ENCODE measurements at places on chromosomes 11 and 22.

DNA sequence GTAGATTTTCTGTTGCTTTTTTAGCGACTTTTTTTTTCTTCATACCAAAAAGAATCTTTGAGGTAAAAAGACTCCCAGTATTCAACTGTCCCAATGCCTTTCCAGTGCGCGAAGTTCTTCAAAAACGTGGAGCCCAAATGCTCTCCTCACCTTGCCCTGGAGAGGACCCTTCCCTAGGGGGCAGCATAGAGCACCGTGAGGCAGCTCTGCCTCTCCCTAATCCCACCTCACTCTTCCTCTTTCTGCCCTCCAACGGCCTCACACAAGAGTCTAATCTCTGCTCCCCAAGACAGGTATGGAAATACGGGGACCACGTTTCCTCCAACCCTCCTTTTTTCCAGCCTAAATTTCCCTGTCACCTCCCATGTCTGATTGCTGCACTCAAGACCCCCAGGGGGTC, 117.5 kb upstream of the ALX4 start:
- peak; percentile 38 for DNase-seq

DNA sequence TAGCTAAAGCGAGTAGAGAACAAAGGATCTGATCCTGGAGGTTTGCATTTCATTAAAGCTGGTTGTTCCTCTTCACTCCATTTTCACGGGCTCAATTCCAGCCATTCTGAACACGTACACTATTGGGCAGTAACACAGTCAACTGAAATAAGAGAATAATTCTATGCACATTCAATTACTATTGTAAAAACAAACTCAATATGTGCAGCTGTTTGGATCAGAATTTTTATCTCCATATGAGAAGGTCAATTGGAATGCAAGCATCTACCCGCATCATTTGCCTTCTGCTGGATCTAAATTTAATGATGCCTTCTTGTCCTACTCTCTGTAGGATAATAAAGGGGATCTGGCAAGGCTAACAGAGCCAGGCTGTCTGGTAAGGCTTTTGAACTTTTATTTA, 562.8 kb upstream of the CCDC179 start:
- no peak for DNase-seq

GRCh38 chr22:36022162-36022561, 6.5 kb downstream of the RBFOX2 start:
- DNase-seq, result no peak

DNA sequence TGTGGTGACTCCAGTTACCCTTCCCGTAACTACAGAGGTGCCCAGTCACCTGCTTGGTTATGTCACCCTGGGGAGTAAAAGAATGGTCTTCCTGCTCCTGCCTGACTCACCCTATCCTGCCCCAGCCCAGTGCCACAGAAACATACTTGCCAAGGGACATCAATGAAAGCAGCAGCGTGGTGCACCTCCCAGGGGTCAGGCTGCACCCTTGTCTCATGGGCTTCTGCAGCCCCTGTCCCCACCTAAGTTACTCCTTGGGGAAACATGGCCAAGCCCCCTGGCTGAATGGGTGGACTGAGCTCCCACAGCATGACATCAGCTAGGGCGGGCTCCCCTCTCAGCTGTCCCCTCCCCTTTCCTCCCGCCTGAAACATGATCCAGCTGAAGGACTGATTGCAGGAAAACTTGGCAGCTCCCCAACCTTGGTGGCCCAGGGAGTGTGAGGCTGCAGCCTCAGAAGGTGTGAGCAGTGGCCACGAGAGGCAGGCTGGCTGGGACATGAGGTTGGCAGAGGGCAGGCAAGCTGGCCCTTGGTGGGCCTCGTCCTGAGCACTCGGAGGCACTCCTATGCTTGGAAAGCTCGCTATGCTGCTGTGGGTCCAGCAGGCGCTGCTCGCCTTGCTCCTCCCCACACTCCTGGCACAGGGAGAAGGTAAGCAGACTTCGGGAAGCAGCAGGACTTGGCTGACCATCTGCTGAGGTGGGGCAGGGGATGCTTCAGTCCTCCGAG, at the start of gene HTR3A:
HTR3A (plus strand) TSS at position 368 of the 730 bp plus-strand sequence; CDS start at position 586, 218 bp downstream.
- peak; percentile 73 for DNase-seq

DNA sequence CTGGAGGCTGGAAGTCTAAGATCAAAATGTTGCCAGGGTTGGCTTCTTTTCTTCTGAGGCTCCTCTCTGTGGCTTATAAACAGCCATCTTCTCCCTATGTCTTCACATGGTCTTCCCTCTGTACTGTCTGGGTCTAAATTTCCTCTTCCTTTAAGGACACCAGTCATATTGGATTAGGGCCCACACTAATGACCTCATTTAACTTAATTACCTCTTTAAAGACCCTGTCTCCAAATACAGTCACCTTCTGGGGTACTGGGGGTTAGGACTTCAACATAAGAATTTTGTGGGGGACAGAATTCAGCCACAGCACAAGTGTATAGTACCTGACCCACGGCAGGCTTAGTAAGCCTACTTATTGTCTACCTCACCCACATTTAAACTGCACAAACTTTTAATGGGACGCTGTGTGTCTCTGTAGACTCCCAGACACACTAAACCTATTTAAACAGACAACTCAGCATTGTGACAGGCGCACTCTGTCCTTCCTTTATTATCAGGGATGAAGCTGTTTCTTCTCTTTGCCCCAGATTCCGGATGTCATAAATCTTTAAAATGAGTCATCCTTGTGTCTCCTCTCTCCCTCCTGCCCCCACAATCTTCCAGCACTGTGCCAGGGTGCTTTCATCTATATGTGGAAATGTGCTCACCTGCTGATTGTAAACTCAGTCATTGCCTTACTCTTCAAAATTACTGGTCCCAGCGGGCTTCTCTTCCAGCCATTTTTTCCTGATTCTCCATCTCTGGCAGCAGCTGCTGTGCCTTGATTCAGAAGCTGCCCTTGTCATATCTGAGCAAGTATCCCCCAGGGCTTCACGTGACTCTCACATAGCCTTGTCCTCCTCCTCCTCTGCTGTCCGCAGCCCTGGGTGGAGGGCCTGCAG, 5.4 kb upstream of the MAPK8IP1 start:
- DNase-seq, result no peak

- DNase-seq, result no peak
Measured at GRCh38 chr11:96173906-96174305, 169.1 kb downstream of the MAML2 start.

DNA sequence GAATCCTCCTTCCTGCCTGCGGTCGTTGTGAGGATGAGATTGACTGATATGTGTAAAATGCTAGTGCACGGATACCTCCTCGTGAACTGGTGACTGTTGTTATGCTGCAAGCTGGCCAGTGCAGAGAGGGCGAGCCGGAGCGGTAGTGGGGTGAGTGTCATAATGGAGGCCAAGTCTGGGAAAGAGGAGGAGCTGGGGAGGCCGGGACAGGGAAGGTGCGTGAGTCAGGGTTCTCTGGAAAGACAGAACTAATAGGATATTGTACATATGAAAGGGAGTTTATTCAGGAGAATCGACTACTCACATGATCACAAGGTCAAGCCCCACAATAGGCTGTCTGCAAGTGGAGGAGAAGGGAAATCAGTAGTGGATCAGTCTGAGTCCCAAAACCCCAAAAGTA, 56.8 kb upstream of the FADD start:
- DNase-seq, result no peak

DNA sequence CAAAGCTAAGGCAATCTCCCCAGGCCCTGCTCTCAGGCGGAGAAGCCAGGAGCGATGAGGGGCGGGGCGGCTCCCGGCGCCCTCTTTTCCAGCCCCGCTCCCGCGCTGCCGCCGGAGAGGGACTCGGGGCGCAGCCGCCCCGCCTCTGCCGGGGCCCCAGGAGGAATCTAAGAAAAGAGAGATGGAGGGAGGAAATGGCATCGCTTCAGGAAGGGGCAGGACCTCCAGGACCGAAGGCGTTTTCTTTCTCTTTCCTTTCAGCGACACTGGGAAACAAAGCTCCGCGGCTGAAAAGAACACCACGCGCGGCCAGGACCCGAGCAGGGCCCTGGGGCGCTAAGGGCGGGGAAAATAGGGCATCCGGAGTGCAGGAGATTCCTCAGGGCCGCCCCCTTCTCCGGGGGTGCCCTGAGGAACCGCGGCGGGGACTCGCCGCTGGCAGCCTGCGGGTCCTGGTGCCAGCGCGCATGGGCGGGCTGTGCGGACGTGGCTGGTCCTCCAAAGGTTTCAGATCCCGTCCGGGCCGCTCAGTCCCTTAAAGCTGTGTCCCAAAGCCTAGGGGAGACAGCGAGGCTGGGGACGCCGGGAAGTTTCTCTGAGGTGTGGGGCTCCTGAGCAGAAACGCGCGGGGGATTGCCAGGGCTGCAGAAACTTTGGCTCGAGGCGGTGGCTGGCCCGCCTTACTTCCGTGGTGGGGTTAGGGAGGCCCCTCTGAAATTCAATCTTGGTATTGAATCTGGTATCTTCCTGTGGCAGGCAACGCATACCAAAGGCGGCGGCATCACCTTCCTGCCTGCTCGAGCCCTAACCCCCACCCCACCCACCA, 2.8 kb upstream of the BSX start:
- peak; percentile 49 for DNase-seq
